Retinal pigment epithelial cell (primary cell): ENCODE measurements at places on chromosomes 4 and X.
A peak's percentile ranks its signal among the peaks of the same experiment; 100 is the strongest.

DNA sequence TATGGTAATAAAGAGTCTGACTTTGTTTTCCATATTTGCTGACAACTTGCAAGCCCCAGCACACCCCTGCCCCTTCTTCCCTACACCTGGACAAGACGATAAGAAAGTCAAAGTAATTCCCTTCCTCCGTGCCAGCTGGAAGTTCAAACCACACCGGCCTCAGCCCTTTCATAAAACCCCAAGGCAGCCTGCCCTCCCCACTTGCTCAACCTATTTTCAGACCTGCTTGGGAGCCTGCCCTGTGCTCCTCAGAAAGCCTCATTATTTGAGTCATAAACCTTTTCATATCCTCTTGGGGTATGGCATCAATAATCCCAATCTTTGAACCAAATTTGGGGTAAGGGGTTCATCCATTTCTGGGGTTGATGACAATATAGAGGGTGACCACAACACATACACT is 29.5 kb downstream of the NIPAL1 start:
- no peak for DNase-seq

GRCh38 chr4:142110136-142110535 is 473.8 kb downstream of the IL15 start:
- no peak for DNase-seq

GRCh38 chr4:52510939-52511565 is 148.0 kb downstream of the USP46 start:
- no peak for DNase-seq

DNA sequence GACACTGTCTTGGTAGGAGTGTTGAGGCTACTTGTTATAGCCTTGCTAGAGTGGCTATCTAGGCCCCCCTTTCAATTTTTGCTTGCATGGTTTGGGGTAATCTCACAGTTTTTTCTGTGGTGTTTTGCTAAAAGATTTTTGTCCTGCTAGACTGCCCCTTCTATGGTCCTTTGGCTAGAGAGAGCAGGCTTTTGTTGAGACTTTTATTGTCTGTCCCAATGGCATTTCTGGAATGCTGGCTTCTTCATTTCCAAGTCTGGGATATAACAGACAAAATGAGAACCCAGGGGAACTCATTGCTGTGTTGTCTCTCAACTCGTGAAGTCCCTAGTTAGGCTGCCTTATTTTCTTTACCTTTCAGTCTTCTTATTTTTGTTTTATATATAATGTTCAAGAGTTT is 160.2 kb upstream of the ZC4H2 start:
- no peak for DNase-seq

GRCh38 chr4:128527351-128527750 is 239.7 kb upstream of the PGRMC2 start:
- DNase-seq = no peak

DNA sequence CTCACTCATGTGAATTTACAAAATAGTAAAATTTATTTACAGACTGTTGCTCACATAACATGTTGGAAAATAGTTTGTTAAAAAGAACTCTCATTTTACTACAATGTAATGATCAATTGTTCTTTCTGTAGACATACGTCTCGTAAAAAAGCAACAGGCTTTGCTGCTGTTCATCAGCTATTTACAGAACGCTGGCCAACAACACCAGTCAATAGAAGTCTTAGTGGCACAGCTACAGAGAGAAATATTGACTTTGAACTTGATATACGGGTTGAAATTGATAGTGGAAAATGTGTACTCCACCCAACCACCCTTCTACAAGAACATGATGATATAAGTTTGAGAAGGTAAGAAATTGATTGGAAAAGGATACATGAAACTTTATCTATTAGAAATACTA is 47.6 kb upstream of the ADAD1 start:
- DNase-seq = no peak

GRCh38 chr4:98318521-98318920 is 57.3 kb downstream of the RAP1GDS1 start:
- no peak for DNase-seq

- peak; percentile 10 for DNase-seq
Observed at GRCh38 chrX:152637649-152638442, at the start of gene GABRQ. GABRQ (plus strand) TSS chrX:152637895; CDS start chrX:152638203, 308 bp downstream.
